ENCODE measurements at places on chromosomes 3 and 15. TPM values are rescaled to one million over a fixed set of nuclear protein-coding genes. Genes with fewer than 3 reads are reported as not detected.

The CHD2 gene
- total RNA-seq: 159 TPM

The ECE2 gene
- not detected for total RNA-seq

The DNAH12 gene
- total RNA-seq: 0.08 TPM

The DLL4 gene
- not detected for total RNA-seq

The UROC1 gene
- total RNA-seq: not detected

The STXBP5L gene
- not detected for total RNA-seq

The MINDY4B gene
- total RNA-seq: not detected

The TMEM266 gene
- not detected for total RNA-seq

The GPR62 gene
- total RNA-seq: not detected

The MEGF11 gene
- total RNA-seq: not detected

The C15orf40 gene
- total RNA-seq: 26.8 TPM

The HHLA2 gene
- total RNA-seq: 15.7 TPM

The PP2D1 gene
- not detected for total RNA-seq

The RAD51 gene
- total RNA-seq: 48.6 TPM

The RAB27A gene
- 58.2 TPM for total RNA-seq

The ADPRH gene
- total RNA-seq: 1.2 TPM

The TMOD2 gene
- total RNA-seq: 7.3 TPM

The GREM1 gene
- not detected for total RNA-seq

The GOLGA8R gene
- total RNA-seq: 2.5 TPM

The ZDHHC19 gene
- not detected for total RNA-seq

The MELTF gene
- 7.8 TPM for total RNA-seq

The CHRM5 gene
- not detected for total RNA-seq

The CPNE4 gene
- not detected for total RNA-seq

The ARHGAP11A gene
- total RNA-seq: 105 TPM

The GPR27 gene
- total RNA-seq: 0.38 TPM

The COLQ gene
- total RNA-seq: 5.0 TPM

The FMN1 gene
- not detected for total RNA-seq

The HRH1 gene
- total RNA-seq: 0.22 TPM

The LIPH gene
- not detected for total RNA-seq

The HRG gene
- total RNA-seq: not detected

The DUT gene
- total RNA-seq: 219 TPM

The DUOX1 gene
- not detected for total RNA-seq

The CCDC13 gene
- 0.46 TPM for total RNA-seq

The TPRG1 gene
- 0.24 TPM for total RNA-seq

The SIDT1 gene
- total RNA-seq: 21.9 TPM

The KY gene
- not detected for total RNA-seq

The IMP3 gene
- 80.5 TPM for total RNA-seq

The HGD gene
- total RNA-seq: 0.67 TPM

The KCNAB1 gene
- not detected for total RNA-seq

The ERICH6 gene
- 0.48 TPM for total RNA-seq

The SI gene
- total RNA-seq: not detected

The FHIT gene
- 91.1 TPM for total RNA-seq

The IL5RA gene
- total RNA-seq: not detected

The GOLGA6L22 gene
- not detected for total RNA-seq

The MAP6D1 gene
- 0.58 TPM for total RNA-seq

The ALDH1A2 gene
- total RNA-seq: not detected

The MST1R gene
- 3.4 TPM for total RNA-seq

The AHSG gene
- total RNA-seq: not detected

The ZBTB38 gene
- 21.0 TPM for total RNA-seq

All from activated naive CD4-positive, alpha-beta T cell treated with anti-CD3 and anti-CD28 coated beads, Interleukin-2, amount 10 ng/mL, durations not matched to agents 5 hours and 36 hours (primary cell).